ENCODE measurements at places on chromosomes 3 and 15.
A peak's percentile ranks its signal among the peaks of the same experiment; 100 is the strongest.

GRCh38 chr3:24220859-24221657 lies 273.6 kb downstream of the THRB start:
- DNase-seq, result peak; percentile 93

DNA sequence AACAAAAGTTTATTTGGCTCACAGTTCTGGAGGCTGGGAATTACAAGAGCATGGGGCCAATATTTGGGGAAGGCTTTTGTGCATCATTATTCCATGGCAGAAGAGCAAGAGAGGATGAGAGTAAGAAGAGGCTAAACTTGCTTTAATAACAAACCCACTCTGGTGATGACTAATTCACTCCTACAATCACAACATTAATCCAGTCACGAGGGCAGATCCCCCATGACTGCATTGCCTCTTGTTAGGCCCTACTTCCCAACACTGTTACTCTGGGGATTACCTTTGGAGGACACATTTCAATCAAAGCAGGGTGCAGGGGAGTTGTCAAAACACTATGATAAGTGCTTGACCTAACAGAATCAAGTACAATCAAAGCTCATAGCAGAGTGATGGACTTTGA lies 181.7 kb downstream of the BBX start:
- no peak for DNase-seq

- no peak for DNase-seq
These were observed 12.8 kb downstream of the CPB1 start for GRCh38 chr3:148840451-148840850.

DNA sequence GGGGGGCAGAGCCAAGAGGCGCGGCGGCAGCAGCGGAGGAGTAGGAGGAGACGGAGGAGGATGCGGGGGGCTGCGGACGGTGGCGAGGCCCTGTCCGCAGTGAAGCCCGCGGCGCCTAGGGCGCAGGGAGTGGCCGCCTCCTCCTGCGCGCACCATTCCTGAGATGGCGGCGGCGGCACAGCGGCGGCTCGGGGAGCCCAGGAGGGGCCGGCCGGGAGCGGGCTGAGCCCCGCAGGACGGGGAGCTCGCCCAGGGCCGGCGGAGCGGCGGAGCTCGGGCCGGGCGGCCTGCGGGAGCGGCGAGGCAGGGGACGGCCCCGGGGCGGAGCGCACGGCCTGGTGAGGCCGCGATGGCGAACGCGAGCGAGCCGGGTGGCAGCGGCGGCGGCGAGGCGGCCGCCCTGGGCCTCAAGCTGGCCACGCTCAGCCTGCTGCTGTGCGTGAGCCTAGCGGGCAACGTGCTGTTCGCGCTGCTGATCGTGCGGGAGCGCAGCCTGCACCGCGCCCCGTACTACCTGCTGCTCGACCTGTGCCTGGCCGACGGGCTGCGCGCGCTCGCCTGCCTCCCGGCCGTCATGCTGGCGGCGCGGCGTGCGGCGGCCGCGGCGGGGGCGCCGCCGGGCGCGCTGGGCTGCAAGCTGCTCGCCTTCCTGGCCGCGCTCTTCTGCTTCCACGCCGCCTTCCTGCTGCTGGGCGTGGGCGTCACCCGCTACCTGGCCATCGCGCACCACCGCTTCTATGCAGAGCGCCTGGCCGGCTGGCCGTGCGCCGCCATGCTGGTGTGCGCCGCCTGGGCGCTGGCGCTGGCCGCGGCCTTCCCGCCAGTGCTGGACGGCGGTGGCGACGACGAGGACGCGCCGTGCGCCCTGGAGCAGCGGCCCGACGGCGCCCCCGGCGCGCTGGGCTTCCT lies at the start of gene GPR27:
Gene GPR27 (plus strand): TSS at position 155 of the 909 bp plus-strand sequence. CDS start 195 bp downstream, at position 350.
- peak; percentile 3 for DNase-seq

GRCh38 chr15:101174152-101174920 lies 77.5 kb downstream of the CHSY1 start:
- no peak for DNase-seq

GRCh38 chr15:70164910-70165715 lies 67.4 kb upstream of the TLE3 start:
- no peak for DNase-seq

- no peak for DNase-seq
These were observed 114.4 kb upstream of the ABHD17C start for GRCh38 chr15:80580536-80581260.

DNA sequence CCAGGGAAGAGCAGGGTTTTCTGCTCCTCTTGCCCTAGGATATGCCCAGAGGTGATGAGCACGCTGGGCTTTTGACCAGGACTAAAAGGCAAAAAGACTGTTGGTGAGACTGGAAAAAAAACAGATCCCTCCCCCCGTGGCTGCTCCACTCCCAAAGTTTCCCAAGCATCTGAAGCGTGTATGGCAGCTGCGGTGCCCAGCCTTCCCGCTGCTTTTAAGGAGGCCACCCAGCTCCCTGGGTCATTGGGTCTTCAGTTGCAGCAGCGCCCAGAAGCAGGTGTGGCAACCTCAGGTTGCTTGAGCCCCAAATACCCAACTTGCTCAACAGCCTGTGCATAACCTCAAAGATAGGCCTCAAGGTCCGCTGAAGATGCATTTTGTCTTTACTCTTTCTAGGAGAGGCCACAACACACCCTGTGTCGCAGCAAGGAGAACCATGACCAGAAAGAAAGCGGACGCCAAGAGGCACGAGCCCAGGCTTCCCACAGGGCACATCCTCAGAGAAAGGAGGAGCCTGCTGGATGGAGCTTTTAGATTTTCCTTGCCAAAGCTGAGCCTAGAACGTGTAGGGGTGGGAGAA lies 2.0 kb downstream of the SRGAP3 start:
- DNase-seq, result no peak

DNA sequence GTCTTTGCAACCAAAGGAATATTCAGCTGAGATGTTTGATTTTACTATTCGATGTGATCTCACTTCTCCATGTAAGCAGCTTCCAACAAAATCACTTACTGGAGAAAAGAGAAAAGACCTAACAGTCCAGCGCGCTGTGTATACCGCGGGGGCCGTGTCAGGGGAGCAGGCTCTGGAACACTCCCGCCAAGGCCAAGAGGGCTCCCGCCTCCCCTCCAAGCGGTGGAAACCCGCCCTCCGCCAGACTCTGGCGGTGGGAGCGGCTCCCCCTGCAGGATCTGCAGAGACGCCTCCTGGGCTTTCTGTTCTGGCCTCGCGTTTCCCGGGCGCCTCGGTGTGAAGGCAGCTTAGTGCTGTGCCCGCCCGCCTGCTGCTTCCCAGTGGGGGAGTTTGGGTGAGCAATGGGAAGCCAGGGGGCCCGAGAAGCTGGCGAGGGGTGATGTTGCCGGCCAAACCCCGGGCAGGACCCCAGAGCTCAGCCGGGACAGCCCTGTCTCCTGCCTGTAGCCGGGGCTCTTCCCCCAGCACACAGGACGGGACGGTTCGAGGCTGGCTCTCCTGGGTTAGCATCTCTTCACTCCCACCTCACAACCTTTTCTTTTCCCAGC lies 36.3 kb downstream of the CHST14 start:
- peak; percentile 61 for DNase-seq

GRCh38 chr15:77738038-77738370 lies 105.3 kb upstream of the LINGO1 start:
- DNase-seq, result no peak

DNA sequence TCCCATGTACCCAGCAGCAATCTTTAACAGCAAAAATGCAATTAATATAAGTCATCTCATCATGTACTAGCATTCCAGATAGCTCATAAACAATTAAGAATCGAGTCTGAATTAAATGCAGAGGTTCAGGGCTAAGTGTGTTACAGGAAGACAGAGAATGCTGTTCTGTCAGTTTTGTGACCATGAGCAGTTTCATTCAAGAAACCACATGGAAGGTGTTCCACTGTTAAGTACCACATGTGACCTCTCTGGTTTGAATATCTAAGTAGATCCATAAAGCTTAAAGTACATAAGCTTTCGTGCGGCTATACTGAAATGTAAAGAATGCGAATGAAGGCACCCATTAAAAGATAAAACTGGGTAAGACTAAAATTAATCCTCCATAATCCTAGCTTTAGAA lies 272.3 kb downstream of the IL5RA start:
- DNase-seq, result no peak

GRCh38 chr3:169091196-169091823 lies 572.2 kb downstream of the MECOM start:
- peak; percentile 73 for DNase-seq

DNA sequence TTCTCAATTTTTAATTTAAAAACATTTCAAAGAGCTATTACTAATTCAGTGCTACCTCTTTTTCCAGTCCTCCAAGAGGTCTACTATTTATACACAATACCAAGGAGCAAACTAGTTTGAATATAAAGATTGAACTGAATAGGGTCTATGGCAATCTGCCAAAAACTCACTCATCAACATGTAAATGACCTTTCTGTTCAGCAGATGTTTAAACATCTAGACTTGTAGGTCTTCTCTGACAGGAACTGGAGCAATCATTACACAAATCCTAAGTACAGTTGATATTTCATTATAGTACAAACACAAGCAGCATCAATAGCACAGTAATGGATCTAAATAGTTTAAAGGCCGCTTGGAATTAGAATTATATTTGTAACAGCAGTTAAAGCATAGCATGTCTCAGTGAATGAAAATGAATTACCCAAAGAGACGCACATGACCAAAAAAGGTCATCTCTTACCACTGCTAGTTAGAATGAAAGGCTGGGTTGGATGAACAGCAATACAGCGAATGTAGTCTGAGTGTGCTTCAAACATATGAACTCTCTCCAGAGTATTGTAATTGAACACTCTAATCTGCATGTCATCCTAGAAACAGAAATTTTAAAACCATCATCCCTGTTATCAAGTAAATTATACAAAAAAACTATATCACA lies 10.7 kb downstream of the COPB2 start:
- no peak for DNase-seq

- DNase-seq, result no peak
These were observed 121.1 kb upstream of the NPHP3 start for GRCh38 chr3:132843349-132843748.

DNA sequence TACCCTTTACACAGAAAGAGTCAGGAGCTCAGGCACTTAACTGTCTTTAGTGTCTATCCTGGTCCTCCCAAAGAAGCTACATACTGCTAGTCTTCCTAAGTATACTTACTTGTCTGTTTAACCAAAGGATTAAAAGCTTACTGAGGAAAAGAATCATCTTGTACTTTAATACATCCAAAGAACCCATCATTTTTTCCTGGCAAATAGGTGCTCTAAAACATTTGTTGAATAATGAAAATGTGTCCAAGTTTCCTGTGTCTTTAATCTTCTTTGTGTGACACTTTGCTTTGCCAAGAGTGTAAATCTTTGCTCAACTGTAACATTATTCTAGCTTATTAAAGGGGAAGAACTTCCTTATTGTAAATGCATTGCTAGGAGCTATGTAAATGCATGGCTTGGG lies 519.2 kb downstream of the OTOL1 start:
- no peak for DNase-seq

DNA sequence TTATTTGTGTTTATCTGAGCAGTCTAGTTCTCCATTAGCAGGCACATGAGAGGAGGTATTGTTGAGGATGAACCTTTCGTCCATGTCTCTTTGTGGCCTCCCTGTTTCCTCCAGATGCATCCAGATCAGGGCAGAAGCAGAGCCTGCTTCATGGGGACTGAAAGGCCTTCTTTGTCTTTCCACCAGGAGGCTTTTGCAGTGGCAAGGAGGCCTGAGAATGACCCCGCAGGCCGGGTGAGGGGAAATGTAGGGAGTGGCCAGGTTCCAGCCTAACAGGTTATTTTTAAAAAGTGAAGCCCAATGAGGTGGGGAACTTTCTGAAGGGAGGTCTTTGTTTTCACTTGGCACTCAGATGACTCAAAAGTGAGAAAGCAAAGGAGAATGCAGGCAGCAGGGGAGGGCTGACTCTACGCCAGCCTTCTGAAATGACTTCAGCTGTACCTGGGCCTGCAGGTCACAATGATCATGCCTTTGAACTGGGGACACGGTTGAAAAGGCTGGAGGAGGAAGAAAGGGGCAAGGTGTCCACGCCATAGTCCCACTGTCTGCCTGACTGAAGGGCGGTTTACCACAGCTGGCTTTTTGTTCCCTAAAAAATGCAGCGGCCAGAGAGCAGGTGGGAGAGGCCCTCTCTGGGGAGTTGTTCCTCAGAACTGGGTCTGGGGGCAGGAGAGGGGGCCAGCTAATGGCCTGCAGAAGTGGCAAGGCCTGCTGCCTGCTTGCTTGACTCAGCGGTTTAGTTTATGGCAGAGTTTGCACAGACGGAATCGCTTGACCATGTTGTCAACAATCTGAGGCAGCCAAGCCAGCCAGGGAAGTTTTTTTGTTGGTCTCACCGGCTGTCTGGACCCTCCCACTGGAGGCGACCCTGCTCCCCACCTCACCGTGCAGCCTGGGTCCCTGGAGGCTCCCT lies 28.7 kb downstream of the CMTM7 start:
- DNase-seq, result peak; percentile 36

GRCh38 chr3:94365006-94365405 lies 302.1 kb downstream of the NSUN3 start:
- no peak for DNase-seq

DNA sequence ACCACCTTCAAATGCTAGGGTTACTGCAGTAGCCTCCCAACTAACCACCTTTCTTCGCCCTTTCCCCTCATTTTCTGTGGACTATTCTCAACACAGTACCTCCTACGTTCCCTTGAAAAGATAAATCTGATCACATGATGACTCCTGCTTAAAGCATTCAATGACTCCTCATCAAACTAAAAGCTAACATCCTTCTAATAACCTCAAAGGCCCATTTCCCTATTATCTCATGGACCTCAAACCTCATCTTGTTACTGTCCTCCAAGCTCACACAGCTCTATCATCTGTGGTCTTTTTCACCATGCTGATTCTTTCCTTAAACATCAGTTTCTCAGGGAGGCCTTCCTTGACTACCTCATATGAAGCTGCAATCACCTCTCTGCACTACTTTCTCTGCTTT lies 29.6 kb downstream of the GADL1 start:
- DNase-seq, result no peak

DNA sequence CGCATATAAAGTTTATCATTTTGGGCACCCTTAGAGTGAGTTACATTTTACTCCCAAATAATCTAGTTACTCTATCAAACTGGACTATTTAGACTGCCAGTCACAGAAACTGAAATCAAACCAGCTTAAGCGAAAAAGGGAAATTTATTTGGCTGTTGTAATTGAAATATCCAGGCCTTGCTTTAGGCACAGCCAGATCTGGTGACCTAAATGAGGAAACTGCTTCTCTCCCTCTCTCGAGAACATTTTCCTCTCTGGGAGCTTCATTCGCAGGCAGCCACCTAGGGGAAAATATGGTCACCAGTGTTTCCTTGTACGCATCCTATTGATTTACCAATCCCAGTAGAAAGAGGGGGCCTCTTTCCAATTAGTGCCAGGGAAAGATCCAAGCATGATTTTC lies 175.3 kb upstream of the MITF start:
- no peak for DNase-seq
